Sigmoid colon (tissue), 7 donors: ENCODE measurements at places on chromosomes 5 and 9.

GRCh38 chr5:169798438-169798837, 161.4 kb downstream of the DOCK2 start:
- no peak for DNase-seq

DNA sequence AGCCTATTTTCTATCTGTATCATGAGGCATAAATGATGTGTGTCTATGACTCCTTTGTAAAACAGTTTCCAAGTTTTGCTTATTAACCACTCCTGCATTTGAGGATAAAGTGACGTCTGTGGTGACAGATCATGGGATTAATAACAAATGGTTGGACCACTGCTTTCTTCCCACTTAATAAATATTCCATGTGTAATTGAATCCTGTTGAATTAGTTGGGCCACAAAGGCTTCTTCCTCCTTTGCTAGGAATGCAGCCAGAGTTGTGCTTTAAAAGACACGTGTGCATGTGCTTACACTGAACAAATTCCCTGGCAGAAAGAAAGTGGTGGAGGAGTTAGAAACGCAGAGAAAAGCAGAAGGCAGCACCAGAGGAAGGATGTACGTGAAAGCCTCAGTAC, 150.2 kb downstream of the ACTBL2 start:
- DNase-seq = no peak

DNA sequence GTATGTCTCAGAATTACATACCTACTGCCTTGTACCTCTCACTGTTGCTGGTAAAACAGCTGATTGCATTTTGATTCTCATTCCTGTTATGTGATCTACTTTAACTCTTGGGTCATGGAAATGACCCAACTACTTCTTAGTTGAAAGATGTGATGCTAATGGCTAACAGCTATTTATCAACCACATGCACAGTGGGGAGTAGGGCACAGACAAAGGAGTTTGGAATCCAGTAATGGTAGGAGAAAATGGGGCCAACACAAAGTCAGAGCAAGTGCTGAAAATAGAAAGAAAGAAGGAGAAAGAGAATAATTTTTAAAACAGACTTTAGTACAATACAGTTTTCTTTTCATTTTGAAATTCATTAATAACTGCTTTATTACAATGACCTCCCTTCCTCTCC, 241.0 kb downstream of the PTPRD start:
- no peak for DNase-seq

GRCh38 chr5:131263648-131264450, at the start of gene CDC42SE2:
Gene CDC42SE2 (plus strand): TSS chr5:131264053. CDS start chr5:131359494, 95,441 bp downstream.
- DNase-seq = peak; percentile 89

DNA sequence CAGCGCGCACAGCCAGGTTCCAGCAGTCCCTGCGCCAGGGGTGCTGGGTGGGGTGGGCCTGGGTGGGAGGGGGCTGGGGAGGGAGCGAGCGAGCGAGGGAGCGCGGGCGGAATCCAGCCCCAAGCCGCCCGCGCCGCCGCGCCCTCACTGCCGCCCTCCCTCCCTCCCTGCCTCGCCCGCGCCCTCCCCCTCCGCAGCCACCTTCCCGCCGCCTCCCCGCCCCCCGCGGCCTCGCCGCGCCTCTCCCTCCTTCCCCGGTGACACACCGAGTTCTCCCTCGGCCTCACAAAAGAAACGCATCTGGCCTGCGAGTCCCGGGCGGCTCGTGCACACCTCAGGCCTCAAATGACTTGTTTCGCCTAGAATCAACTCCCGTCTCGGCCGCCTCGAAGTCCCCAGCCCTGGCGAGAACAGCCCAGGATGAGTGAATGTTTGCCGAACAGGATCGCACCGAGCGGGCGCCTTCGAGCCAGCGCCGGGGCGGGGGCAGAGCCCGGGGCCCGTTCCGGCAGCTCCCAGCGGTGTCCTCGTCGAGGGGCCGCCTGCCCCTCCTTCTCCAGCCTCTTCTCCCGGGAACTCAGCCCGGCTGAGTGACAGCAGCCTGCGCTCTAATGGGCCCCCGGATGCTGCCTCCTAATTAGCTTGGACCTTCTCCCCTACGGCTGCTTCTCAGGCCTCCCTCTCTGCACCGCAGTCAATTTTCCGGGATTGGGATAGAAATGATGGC, 371 bp upstream of the PITX1 start:
- DNase-seq = no peak

DNA sequence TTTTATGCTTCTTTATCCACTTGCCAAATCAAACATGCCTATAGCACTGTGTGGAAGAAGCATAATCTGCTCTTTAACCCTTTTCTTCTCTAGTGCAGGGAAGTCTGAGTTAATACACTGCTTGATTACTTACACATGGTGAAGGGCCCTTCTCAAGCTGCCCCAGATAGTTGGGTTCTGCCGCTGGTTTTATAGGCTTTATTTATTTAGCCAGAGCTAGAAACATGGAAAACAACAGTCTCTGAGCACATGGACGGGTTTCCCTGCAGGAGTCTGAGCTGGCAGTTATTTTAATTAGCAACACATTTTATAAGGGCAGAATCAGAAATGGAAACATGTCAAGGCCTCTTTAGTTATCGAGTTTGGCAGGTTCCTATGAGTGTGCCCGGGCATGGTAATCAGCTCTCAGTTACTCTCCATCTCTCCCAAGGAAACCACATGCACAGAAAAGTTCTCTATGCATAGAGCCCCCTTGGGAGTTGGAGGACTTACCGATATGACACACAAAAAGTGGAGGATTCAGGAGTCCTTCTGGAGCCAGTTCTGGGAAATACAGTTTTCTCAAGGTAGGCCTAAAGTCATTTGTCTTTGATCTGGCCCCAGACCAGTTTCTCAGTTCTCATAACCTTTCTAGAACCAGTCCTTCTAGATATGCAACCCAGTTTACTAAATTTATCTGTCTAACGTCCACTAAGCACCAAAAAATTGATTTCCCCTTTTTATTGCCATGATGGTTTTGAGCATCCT, 564.8 kb downstream of the ACTL7B start:
- no peak for DNase-seq

GRCh38 chr9:105050296-105050695, 122.3 kb upstream of the ABCA1 start:
- no peak for DNase-seq

GRCh38 chr9:84570482-84571154, 98.9 kb upstream of the NTRK2 start:
- DNase-seq = no peak

DNA sequence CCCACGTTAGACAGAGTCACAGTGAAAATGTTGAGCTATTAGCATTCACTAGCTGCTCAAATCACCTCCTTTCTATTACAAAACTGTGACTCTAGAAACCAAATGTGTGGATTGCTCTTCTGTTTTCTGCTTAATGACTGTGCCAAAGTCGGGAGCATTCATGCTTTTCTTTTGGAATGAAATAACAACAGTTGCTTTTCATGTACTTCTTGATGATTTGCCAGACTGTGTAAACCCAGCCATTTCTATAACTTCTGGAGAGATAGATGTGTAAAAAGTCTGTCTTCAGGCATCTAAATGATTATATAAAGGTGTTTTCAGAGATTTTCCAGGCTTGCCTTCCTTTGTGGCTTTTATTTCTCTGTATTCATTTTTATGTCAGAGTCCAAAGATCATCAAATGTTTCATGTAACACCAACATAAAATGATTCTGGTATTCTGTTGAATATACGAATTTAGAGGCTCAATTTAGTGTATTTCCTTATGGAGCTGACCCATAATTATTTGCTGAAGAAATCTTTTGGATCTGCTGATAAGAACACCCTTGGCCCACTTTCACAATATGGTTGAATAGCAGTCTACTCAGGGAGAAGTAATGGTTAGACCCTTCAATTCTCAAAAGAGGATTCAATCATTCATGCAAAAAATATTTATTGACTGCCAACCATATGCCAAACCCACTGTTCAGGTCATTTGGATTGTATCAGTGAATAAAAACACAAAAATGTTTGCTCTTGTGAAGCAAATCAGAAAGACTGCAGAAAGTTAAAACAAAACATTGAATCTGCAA, 581.2 kb downstream of the CDH18 start:
- no peak for DNase-seq

GRCh38 chr9:33143241-33143661, 23.9 kb downstream of the B4GALT1 start:
- peak; percentile 51 for DNase-seq

DNA sequence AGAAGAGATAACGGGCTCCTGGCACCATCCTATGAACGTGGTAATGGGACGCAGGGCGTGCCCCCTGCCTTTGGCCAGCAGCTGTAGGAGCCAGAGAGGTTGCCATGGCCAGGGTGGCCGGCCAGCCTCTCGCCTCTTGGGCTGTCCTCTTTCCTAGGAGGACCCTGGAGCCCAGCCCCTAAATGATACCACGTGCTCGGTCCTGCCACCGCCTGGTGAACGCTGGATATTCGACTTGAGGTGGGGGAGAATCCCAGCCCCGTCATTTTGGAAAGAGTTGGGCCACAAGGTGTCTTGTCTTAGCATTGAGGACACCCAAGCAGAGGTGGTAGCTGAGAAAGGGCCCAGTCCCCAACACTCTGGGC, 391 bp upstream of the NRG2 start:
- no peak for DNase-seq

DNA sequence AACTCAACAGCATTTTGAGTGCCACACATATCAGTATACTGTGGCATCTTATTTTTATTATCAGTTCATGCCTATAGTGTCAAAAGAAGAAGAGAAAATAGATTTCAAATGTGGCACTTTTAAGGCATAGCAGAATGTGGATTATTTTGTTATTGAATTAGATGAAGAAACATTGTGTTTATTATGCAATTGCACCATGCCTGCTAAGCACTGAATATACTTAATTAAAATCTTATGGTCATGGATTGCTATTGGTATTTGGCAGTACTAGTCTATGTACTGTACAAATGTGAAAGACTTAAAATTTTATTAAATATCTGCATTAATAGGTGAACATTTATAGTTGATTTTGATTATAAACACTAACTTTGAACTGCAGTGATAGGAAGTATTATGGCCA, 128.8 kb downstream of the FER start:
- no peak for DNase-seq

DNA sequence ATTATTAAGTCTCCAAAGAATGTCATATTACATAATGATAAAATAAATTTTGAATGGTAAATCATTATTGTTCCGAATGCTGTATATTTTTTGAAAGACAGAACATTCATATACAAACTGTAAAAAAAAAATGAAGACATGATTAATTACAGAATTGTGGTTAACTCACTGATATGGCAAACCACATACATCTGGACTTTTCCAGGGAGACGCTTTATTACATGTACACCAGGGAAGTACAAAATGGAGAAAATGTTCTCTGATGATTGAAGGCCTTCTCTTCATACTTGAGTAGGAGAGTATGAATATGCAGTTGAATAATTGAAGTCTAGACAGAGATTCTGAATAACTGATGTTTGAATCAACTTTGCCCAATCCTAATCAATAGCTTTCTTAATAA, 1886.9 kb downstream of the EFNA5 start:
- DNase-seq = no peak

DNA sequence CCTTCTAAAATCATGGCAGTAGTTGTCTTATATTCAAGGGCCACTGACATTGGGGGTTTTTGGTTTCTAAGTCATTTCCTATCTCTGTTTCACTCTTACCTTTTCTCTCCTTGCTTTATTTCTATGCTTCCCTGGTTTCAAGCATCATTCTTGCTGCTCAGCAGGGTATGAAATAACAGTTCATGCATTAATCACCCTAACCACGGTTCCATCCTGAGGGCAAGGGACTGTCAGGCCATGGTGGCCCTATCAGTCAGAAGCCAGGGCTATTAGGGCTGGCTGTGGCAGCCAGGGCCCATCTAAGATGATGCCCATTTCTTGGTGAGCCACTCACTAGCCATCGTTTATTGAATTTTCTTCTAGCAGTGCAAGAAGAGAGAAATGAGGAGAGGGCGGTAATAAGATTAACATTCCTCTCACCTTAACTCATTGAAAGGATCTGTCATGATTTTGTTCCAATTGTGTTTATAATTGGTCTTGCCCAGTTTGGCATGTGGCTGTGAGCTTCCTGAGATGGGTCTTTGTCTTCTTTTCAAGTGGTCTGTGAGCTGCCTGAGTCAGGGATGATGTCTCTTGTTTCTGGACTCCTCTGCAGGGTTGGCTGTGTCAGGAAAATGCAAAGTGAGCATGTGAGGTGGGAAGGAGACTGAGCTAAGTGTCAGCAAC, 45.2 kb downstream of the CYSTM1 start:
- no peak for DNase-seq

- DNase-seq = no peak
These were observed 77.7 kb upstream of the ADAMTSL1 start for GRCh38 chr9:18396102-18396728.

DNA sequence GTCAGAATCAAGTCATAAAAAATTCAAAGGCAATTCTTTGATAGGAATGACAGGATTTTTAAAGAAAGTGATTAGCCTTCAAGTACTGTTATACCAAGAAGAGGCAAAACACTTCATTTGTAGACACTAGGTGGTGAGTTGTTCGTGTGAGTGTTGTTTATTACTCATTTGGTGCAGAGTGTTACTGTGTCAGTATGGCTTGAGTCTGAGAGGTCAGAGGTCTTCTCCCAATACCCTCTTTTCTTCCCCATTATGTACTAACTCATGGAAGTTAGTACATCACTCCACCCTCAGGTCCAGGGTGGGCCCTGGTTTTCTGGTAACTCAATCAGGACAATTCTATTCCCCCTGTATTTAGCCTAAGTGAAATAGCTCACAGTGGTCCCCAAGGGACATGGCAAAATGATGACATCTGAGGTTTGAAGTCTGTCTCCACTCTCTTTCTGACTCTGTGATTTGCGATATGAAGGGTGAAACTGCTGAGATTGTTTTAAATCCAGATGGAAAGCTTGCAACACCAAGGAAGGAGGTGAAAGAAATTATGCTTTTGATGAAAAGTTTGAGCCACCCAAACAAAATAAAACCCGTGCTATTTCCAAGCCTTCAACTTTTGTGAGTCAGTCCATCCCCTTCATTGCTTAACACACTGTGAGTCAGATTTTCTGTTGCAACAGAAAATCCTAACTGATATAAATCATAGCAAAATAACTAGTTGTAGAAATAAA, 56.8 kb downstream of the NUDT12 start:
- no peak for DNase-seq
